ENCODE measurements at places on chromosomes 2 and 18.

GRCh38 chr2:85995648-85996529 lies 107.1 kb upstream of the ST3GAL5 start:
- no peak for DNase-seq

DNA sequence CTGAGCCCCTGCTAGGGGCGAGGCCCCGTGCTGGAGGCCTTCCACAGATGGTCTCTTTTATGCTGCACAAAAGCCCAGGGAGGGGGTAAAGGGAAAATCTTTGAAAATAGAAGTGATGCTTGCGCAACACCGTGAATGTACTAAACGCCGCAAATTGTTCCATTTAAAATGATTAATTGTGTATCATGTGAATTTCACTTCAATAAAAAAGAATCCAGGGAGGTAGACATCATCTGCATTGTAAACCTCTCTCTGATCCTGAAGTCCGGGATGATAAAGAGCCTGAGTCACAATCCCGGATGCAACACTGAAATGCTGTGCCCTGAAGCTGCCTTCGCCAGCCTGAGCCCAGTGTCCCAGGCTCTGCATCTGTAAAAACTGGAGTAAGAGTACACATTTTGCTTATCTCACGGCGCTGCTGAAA lies 107.7 kb upstream of the PPP1CB start:
- peak; percentile 91 for DNase-seq

DNA sequence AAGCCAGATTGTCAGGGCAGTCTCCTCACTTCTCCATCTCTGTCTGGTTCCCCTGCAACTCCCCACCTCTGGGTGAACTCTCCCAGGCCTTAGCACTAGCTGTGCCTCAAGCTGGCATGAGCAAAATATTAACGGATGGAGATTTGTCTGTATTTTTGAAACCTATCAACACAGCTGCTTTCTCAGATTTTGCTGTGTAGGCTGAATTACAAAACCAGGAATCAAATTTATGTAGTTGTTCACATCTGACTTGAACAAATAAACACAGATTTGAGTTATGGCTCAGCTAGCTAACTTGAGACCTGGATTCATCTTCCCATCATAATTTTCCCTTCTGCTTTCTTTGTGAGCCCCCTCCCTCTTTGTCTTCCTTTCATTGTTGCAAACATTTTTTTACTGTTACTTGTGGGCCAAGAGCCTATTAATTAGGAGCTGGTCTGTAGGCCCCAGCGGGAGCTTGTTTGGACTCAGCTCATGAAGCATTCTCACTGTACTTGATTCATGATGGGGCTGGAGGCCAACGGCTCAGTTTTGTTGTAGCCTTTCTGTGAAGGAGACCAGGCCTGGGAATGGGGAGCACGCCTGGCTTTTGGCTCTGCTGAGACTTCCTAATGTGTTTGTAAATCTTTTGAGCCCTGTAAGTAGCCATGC lies 164.1 kb upstream of the GATA6 start:
- peak; percentile 61 for DNase-seq

GRCh38 chr2:172772633-172773032 lies 37.0 kb downstream of the RAPGEF4 start:
- no peak for DNase-seq

- no peak for DNase-seq
Measured at GRCh38 chr2:104845946-104846785, 7.7 kb upstream of the POU3F3 start.

DNA sequence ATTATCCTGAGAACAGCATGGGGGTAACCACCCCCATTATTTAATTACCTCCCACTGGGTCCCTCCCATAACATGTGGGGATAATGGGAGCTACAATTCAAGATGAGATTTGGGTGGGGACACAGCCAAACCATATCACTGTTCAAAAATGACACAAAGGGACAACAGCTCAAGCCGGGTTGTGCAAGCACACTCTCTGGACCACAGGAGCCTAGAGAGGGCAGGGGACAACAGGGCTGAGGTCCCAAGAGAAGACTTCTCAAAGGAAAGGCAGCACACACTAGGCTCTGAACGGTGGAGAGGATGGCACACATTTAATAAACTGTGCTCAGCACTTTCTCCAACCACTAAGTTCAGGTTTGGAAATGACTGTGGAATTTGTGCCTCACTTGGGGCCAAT lies 122.1 kb upstream of the PKDCC start:
- DNase-seq: no peak

DNA sequence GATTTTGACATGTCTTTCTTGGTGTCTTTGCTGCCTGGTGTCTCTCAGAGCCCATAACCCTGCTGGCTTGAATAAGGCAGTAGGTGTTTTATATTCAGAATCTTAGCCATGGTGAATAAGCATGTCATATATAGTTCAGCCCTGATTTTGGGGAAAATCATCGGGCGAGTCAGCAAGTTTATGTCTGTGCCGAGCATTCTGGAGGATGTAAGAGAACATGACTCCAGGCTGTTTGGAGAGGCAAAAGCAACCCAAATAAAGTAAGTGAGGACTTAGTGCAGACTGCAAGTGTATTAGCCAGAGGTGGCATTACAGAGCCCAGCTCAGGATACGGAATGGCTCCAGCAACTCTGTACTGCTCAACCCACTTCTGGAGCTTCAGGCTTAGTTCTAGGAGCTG lies 50.3 kb downstream of the TCF7L1 start:
- peak; percentile 55 for DNase-seq

DNA sequence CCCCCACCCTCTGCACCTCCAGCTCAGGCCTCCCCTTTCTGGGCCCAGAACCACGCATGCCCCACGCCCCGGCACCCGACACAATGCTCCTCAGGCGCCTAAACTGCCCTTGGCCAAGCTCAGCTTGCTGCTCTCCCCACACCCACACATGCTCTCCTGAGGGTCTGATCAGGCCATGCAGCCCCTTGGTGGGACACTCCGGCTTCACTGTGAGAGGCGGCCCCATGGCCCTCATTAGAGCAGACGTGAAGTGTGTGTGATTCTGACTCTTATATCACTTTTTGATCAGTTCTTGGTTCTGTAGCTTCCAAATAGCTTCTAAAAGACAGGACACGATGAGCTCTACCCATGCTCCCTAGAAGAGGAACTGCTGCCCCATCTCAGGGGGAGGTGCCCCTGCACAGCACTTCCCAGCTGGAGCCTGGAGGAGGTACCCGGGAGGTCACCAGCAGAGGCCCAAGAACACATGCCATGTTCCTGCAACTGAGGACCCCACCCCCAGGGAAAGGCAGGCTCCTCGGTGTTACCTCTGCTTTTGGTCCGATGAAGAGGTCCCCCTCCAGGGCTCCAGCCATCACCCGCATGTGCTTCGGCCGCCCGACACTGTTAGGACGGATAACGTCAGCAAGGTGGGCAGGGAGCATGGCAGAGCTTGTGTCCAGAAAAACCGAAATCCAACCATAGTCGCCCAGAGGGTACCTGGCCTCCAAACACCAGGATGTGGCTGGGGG lies 3.6 kb downstream of the ACTR1B start:
- no peak for DNase-seq

DNA sequence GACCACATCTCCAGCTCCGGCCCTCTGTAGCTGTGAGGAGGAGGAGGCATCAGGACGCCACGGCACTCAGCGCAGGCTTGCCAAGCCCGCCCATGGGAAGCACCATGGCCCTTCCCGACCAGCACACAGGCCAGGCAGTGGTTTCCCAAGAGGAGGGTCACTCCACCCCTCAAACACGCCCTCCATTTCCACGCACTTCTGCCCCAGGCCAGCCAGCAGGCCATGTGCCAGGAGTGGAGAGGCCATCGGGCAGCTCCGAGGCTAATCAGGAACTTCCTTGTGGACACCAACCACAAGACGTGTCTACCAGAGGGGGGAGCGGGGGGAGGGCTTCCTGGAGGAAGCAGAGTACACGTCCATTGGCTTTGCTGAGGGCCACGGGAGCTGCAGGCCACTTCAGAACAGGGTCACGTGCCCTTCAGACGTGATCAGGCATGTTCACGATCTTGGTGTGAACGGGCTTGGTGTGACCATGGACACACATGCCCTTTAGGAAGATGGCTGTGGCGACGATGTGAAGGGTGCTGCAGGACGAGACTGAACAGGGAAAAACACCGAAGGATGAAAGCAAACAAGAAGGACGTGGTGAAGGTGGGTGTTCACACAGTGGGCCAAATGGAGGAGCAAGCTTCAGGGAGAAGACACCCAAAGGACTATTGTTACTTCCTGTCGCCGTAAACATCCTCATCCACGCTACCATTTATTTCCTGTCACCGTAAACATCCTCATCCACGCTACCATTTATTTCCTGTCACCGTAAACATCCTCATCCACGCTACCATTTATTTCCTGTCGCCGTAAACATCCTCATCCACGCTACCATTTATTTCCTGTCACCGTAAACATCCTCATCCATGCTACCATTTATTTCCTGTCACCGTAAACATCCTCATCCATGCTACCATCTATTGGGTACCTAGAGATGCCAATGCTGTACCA lies 6.5 kb upstream of the MTERF4 start:
- no peak for DNase-seq

DNA sequence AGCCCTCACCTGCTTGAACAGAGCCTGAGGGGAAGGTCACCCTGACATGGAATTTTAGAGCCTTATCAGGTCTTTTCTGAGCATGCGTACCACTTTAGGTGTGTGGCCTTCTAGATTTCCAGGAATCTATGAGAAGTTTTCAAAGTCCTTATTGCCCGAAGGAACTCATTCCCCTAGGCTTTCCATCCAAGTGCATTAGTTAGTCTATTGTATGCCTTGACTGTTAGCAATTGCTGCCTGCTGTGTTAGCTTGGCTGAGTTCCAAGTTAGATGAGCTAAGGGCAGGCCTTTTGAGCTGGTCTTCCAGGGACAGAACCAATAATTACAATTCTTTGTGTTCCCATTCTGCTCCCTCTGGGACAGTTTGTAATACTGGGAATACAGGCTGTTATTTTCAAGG lies 30.8 kb upstream of the PUM2 start:
- DNase-seq: peak; percentile 60

- no peak for DNase-seq
Measured at GRCh38 chr2:59935005-59935404, 618.4 kb downstream of the BCL11A start.

DNA sequence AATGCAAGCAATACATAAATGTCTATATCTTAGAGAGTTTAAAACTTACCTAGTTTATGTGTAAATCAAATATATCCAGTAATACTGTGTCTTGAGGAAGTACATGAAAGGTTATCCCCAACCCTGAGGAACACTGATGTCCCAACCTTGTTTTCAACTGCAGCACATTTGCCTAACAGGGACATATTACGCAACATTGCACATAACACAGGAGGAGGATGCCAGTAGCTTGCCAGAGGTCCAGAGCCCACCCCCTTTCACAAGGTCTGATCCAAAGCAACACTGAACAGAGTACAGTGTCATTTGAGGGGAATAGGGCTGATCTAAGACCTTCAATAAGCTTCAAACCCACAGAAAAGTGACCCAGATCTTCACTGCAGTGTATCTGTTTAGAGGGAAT lies 678.5 kb downstream of the ARHGAP15 start:
- DNase-seq: no peak

DNA sequence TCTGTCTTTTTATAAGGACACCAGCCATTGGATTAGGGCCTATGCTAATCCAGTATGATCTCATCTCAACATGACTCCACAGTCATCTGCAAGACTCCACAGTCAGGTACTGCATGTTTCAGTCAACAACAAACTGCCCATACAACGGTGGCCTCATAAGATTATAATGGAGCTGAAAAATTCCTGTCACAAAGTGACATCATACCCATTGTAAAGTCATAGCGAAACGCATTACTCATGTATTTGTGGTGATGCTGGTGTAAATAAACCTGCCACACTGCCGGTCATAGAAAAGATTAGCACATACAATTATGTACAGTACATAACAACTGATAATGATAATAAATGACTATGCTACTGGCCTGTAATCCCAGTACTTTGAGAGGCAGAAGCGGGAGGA lies 102.2 kb downstream of the TEX51 start:
- no peak for DNase-seq

DNA sequence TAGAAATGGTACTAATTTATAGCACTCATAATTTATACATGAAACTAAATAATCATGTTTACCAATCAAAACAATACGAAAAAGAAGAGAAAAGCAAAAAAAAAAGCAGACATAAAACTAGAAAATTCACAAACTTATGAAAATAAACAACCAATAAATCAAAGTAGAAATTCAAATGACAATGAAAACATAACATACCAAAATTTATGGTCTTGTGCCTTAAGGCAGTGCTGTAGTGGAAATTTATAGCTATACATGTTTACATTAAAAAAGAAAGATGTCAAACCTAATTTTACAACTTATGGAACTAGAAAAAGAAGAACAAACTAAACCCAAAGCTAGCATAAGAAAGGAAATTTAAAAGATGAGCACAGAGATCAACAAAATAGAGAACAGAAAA lies 16.1 kb upstream of the SPR start:
- no peak for DNase-seq

DNA sequence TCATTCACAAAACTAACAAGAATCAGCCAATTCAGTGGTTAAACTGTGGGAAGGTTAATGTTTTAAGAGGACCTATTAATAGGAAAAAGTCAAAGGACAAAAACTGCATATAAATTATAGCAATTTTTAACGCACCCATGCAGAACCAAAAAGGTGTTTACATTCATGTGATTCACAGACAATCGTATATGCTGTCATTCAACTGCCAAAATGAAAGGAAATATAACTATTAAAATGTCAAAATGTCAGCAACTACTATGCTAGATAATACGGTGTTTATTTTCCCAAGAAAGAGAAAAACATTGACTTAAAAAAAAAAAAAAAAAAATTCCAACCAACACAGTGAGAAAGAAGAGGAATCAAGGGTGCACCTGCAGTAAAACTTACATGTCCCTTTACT lies 48.5 kb downstream of the DYM start:
- DNase-seq: no peak

GRCh38 chr2:191682126-191682525 lies 4.2 kb downstream of the NABP1 start:
- no peak for DNase-seq

- peak; percentile 87 for DNase-seq
Measured at GRCh38 chr2:229586746-229587705, 127.3 kb downstream of the DNER start.

- DNase-seq: peak; percentile 78
Measured at GRCh38 chr18:9209279-9209678, 72.7 kb downstream of the ANKRD12 start.

DNA sequence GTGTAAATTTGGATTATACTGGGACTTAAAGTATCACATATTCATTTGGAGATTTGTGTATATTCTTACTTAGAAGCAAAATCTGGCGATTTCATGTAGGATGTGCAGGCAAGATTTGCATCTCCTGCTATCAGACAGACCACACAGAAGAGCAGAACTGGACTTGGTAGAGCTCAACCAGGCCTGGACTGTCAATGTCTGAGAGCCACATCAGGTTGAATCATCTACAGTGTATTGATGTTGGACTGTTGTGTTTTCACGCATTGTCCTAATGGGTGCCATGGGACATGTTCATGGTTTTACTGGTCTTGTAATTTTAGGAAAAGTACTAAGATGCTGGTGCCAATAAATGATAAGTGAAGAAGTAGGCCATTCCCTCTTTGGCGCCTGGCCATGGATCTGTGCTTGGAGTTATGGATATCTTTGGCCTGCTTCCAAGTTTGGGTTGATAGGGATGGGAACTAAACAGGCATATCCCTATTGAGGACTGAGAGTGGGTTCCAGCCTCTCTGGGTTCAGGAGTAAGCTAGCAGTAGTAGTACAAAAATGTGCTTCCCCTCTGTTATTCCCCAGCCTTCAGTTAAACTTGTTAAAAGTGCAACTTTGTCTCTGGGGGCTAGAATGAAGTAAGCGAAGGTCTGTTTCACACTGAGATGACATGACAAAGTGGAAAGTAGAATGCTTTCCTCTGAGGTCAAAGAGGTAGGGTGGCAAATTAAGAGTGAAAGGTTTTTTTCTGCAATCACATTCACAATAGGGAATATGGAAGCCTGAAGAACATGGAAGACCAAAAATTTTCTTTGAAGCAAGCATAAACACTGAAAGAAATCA lies 49.2 kb upstream of the NEMP2 start:
- no peak for DNase-seq

GRCh38 chr18:47050468-47050867 lies 15.0 kb upstream of the ELOA2 start:
- DNase-seq: peak; percentile 73
